H4 (cell line): ENCODE measurements at places on chromosomes 13 and 19.

GRCh38 chr13:24184265-24184841, 23.8 kb downstream of the SPATA13 start:
- no peak for DNase-seq

- DNase-seq: no peak
These were observed 131.5 kb downstream of the SHISA2 start for GRCh38 chr13:25920277-25920676.

GRCh38 chr13:49749848-49750247, 42.6 kb downstream of the KPNA3 start:
- DNase-seq: no peak

GRCh38 chr19:8573316-8573715, 3.9 kb downstream of the MYO1F start:
- no peak for DNase-seq

DNA sequence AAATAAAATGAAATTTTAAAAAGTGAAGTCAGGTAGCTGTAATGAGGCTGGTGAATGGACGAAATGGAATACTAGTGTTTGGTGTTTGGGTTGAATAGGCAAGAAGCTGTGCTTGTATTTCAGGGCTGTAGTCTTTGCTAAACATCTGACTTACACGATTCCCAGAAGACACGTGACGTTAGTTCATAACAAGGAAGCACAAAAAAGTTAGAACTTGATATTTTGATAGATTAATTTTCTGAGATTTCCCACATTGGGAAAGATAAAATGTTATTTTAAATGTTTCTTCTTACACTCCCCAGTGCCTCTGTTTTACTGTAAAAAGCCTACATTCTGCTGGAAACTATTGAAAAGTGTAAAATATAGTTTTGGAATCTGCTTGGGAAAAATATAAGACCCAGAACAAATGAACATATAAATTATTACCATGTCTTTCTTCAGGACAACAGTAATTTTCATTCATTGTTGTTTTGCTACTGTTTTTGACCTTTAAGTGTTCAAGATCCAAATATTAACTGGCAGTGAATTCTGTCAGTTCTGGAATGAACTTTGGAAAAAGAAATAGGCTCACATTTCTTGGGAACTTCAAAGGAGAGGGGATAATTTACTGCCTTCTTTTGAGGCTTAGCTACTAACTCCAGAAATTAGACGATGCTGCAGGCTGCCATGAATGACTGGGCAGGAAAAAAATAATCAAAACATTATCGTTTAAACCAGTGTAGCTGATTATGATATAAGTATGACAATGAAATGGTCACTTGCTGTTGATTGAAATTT, 241.3 kb downstream of the SLITRK6 start:
- DNase-seq: no peak

GRCh38 chr19:40806423-40807146, 7.6 kb downstream of the EGLN2 start:
- DNase-seq: peak; percentile 86

GRCh38 chr19:46761418-46761831, 15.2 kb upstream of the STRN4 start:
- no peak for DNase-seq

- no peak for DNase-seq
These were observed 21.1 kb downstream of the ELL start for GRCh38 chr19:18500799-18501198.

DNA sequence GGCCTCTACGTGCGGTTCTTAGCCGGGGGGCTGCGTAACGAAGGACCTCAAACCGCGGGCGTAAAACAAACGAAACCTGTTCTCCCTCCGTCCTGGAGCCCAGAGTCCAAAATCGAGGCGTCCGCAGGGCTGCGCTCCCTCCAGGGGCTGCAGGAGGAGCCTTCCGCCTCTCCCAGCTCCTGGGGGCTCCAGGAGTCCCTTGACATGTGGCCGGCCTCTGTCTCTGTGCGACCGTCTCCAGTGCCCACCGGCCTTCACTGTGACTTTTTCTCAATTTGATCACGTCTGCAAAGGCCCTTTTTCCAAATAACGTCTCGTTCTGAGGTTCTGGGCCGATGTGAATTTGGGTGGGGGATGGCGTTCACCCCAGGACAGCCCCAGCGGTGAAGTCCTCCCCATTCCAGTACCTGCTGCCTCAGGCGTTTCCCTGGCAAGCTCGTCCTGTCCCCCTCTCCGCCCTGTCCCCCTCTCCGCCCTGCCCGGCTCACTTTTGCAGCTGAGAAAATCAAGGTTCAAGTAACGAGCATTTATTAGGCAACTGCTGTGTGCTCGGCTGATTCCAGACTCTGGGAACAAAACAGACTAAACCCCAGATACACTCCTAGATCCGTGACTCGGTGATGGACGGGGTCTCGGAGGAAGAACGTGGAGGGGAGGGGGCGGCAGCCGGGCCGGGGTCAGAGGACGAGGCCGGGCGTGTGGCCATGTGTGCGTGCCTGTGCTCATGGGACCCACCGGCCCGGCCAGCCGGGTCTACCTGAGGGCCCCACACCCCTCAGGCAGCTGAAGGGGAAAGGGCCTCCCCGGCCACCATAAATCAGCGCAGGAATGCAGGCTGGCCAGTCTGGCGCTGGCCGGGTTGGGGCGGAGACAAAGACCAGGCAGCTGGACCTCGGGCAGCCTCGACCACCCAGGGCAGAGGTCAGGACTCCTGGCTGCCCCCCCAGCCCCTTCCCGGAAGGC, 28.1 kb upstream of the WDR18 start:
- no peak for DNase-seq

- DNase-seq: no peak
These were observed 14.7 kb downstream of the ATP11A start for GRCh38 chr13:112704308-112705145.

GRCh38 chr13:93709506-93710244, 483.1 kb downstream of the GPC6 start:
- no peak for DNase-seq

- DNase-seq: no peak
These were observed 77.0 kb downstream of the STARD13 start for GRCh38 chr13:33208290-33209220.

DNA sequence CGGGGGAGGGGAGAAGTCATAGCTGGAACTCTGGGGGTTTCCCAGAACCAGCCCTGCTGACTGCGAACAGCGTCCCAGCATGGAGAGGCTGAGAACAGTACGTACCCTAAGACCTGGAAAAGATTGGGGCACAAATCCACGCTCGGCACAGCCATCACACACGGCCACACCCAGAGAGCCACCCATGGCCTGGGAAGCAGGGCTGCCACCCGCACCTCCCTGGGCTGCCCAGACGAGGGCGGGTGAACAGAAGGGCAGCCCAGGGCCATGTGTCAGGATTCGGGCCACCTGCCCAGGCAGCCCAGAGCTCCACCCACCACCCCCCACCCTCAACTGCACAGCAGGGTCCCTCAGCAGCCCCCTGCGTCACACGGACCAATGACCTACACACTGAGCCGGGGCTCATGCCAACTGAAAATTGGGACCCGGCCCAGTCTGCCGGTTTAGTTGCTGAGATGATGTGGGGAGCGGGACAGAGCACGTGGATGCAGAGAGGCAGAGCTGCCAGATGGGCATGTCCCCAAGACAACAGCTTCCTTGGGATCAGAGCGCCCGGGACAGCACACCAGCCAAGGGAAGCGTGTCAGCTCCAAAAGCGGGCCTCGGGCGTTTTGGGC, 8.5 kb downstream of the UBXN6 start:
- DNase-seq: no peak

GRCh38 chr19:36140304-36141038, 605 bp downstream of the CAPNS1 start:
- peak; percentile 74 for DNase-seq

- DNase-seq: no peak
These were observed 28.9 kb downstream of the ARHGEF7 start for GRCh38 chr13:111143865-111144540.

GRCh38 chr19:53880711-53881481, 1.1 kb upstream of the PRKCG start:
- no peak for DNase-seq

- no peak for DNase-seq
These were observed 13.9 kb upstream of the HS6ST3 start for GRCh38 chr13:96075953-96076543.

- no peak for DNase-seq
These were observed 766.4 kb upstream of the KLHL1 start for GRCh38 chr13:70874636-70875035.

DNA sequence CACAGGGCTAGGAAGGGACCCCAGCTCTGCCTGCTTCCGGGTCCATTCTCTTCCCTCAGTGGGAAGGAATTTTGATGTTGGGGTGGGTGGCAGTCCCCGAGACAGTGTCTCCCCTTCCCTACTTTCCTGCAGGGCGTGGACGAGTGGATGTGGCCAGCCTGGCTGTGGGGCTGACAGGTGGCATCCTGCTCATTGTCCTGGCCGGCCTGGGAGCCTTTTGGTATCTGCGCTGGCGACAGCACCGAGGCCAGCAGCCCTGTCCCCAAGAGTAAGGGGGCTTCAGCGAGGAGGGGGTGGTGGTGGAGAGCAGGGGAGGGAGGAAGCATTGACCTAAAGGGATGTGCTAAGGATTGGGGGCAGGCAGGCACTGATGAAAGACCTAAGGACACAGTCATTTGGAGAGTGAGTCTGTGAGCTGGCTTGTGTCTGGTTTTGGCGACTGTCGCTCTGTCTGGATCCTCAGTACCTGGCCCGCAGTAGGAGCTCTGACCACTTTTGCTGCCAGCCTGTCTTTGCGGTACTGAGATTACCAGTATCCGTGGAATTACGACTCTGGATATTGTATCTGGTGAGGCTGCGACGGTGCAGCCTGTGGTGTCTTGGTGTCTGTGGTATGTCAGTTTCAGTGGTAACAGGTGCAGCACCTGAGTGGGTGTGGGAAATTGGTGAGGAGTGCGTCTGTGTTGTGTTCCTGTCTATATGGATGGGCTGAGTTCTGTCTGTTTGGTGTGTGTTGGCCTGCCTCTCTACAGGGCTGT, 2.4 kb upstream of the PRR12 start:
- no peak for DNase-seq

GRCh38 chr13:78317030-78317429, 286.3 kb downstream of the POU4F1 start:
- DNase-seq: peak; percentile 4

DNA sequence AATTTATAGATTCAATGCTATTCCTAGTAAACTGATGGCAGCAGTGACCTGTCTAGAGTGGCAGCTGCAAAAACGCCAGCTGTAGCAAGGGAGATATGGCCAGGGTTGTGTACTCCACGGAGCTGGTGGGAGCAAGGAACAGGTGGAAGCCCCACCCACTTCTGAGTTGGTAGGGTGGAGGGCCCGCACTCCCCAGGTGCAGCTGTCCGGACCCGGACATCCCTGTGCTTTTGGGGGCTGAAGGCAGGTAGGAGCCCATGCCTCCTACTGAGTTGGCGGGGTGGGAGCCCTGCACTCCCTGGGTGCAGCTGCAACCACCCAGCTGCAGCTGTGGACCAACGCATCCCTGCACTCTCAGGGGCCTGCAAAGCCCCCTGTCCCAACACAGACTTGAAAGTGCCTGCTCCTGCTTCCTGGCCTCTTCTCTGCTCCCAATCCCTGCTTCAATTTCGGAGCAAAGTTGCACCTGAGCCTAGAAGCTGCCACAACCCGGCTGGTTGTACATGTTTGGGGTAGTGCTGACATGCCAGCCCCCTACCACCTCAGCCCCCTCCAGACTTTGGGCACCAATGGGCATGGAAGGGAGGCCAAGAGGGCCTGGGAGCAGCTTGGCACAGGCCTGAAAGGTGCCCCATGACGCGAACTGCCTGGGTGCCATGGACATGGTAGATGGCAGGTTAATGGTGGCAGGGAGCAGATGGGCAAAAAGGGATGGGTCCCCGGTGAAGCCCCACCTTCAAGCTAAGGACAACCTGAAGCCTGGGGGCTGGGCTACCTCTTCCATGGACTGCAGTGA, 19.8 kb downstream of the UGGT2 start:
- DNase-seq: no peak

- peak; percentile 76 for DNase-seq
These were observed 16.4 kb upstream of the CYP2B6 start for GRCh38 chr19:40974633-40975037.

DNA sequence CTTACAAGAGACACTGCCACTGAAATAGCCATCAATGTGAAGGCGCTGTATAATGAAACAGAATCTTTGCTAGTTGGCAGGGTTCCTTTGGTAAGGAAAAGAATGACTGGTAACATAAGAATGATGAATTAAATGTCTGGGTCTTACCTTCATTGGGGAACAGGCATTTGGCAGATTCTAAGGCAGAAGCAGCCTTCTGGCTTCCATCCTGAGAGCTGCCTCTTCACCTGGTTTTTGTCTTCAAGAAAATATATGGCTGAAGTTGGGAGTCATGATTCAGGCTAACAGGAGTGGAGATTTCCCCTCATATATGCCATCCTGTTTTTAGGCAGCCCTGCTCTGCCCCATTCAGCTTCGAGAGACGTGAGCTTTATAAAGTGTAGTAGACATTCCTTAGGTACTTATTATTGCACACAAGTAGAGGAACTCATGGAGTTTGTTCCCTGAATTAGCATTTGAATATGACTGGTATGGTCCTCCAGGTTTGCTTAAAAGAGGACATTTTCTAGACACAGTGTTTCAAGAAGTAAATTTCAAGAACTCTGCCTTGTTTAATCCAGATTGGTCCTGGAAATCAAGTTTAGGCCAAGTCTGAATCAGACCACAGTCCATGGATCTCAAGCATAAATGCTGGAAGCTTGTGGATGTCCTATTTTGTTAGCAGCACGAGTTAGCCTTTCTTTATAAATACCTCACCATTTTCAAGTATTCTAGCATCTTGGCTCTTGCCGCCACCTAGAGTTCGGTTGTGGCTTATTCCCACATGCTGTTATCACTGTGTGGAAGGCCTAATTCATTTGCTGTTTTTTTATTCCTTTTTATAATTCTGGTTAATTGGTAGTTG, 56.2 kb upstream of the AKAP11 start:
- DNase-seq: peak; percentile 22

- DNase-seq: peak; percentile 11
These were observed 312.5 kb downstream of the DCLK1 start for GRCh38 chr13:35818633-35819067.

DNA sequence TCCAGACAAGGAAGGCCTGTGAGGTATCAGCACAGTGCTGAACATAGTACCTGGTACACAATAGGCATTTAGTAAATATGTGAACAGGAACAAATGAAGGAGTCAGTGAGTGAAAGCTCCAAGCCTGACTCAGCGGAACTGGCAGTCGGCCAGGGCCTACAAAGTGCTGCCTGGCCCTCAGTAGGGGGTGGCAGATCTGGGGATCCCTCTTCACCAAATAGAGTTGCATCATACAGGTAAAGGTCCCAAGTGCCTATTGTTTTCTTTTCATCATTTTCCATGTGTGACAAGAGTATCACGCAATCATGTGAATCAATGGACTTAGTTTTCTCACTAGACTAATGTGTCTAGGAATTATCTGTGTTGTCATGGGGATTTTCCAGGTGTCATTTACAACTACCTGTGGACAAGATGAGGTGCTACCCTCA, 9.2 kb downstream of the CYP2B6 start:
- no peak for DNase-seq

DNA sequence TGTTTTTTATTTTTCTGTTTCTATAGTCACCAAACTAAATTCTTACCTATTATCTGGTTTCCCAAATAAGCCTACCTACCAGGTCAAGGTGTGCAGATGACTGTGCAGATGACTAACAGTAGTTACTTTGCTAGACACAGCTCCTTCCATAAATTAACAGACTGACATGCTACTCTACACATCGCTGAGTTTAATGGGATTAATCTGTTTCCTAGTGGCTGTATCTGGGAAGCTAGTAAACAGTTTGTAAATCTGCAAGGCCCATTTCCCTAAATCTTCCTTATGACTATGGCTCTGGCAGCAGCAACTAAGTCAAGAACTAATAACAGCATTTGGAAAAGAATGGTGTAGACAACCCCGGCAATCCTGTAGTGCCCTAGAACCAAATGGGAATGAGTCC, 27.9 kb downstream of the MIPEP start:
- no peak for DNase-seq
